ENCODE measurements at places on chromosomes 5 and 9.

DNA sequence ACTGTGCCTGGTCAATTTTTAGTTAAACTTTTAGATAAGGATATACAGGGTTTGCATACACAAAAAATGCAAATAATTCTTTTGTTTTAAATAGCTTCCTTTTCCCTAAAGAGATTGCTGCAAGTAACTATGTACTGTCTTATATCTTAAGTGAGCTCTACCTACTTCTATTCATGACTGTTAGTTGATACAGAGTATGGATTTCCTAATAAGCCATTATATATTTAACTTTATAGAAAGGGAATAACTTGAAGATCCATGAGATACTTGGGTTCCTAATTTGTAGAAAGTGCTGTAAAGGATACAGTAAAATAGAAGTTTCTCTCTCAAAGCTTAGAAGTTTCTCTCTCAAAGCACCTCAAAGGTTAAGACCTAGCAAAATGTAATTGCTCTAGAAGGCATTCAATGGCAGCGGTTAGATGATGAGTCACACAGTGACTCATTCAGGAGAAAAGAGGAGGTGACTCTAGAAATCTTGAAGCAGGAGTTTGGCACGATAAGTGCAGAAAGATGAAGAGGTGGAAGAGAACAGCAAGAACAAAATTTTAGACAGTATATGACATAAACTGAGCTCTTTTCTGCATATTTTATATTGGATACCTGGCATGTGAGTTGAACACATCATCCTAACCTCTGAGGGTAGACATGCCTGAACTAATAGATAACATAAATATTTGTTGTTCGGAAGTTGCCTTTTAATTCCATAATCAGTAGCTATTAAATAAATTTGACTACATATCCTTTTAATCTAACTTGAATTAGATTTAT lies 5.5 kb upstream of the DNAJC21 start:
- peak; percentile 66 for DNase-seq

DNA sequence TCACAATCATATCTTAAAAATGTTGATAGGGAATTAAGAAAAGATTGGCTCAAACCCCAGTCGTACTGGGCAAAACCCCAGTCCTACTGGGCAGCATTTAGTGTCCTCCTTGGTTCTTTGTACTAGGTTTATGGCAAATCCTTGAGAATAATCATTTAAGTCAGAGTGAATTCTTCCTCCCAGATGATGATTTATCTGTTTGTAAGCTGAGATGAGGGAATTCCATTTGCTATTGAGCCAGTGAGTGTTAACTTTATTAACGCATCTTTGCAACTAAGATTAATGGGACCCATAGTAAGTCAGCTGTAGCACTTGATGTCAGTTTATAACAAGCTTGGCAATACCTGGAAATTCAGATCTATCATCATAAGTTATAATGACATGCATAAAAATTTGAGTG lies 821.8 kb upstream of the DMAC1 start:
- no peak for DNase-seq

- no peak for DNase-seq
Observed at GRCh38 chr5:8756498-8757084, 789.3 kb downstream of the SEMA5A start.

DNA sequence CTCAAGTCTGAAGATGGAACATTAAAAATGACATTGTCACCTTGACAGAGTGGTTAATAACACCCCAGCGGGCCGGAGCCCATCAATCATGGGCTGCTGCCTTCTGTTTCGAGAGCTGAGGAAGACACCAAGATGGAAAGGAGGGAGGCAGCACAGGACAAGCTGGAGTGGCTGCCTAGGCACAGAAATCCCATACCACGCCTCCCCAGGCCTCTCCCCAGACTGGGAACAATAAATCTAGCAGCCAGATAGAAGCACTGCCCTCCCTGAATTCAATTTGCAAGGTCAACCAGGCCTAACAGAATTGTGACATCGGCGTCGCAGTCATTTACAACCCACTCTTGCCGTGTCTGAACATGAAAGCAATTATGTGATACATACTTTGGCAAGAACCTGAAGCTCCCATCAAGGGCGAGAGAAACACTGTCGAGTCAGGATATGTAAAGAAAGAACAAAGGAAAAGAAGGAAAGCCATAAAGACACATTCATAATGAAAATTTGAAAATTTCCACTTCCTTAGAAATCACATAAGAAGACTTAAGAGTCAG lies 35.4 kb upstream of the ZNF354A start:
- no peak for DNase-seq

- DNase-seq = peak; percentile 66
Observed at GRCh38 chr9:69421908-69422801, 97.1 kb downstream of the ENTREP1 start.

DNA sequence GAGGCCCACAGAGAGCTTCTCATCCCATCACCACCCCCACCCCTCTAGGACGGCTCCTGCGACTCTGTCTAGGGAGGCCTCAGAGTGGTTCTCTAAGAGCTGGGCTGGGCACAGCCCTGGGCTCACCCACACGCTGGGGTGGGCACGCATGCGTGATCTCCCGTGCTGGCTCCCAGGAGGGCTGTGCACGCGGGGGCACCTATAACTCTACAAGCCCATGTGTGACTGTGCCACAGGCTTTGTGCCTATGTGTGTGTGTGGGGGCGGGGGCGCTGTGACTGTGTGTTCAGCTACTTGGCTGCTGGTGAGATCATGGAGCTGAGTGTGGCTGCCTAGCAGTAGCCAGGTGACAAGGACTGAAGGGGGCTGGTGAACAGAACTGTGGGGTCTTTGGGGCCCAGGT lies 32.2 kb downstream of the NDUFA8 start:
- no peak for DNase-seq

GRCh38 chr5:54415896-54416601 lies 39.5 kb upstream of the HSPB3 start:
- no peak for DNase-seq

DNA sequence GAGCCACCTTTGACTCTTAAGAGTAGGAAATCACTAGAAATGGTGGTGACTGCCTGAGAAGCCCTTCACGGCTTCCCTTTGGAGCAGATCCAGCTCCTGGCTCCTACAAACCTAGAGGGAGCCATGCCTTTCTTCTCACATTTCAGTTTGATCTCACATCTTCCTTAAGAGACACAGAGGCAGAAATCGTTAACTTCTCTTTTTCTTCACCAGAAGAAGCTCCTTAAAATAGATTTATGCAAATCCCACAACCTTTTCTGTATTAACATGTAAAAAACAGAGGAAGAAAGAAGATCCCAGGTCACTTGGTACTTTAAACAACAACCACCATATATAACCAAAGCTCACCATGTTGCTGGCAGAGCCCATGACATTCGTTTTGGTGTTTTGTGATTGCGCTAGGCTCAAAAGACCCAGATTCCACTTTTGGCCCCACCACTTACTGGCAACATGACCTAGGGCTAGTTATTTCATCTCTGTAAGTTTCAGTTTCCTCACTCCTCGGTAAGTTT lies 29.6 kb downstream of the PAX5 start:
- DNase-seq = no peak

- DNase-seq = no peak
Observed at GRCh38 chr9:124663046-124663961, 107.8 kb downstream of the NR6A1 start.

GRCh38 chr5:71633255-71634155 lies 46.4 kb downstream of the MCCC2 start:
- DNase-seq = no peak

DNA sequence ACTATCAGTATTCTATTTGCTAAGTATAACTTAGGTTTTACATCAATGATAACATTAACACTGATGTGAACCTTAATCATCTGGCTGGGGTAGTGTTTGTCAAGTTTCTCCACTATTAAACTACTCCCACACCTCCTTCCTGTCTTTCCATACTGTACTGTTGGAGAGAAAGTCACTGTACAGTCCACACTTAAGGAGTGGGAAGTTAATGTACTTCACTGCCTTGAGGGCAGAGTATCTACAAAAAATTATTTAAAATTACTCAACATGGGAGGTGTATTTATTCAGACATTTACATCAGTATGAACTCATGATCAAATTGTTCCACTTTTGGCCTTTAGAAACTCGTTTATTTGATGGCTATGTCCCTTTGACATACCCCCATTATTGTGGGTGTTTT lies 11.9 kb downstream of the UHRF2 start:
- no peak for DNase-seq

GRCh38 chr5:135229679-135230132 lies 169.3 kb downstream of the MACROH2A1 start:
- no peak for DNase-seq

DNA sequence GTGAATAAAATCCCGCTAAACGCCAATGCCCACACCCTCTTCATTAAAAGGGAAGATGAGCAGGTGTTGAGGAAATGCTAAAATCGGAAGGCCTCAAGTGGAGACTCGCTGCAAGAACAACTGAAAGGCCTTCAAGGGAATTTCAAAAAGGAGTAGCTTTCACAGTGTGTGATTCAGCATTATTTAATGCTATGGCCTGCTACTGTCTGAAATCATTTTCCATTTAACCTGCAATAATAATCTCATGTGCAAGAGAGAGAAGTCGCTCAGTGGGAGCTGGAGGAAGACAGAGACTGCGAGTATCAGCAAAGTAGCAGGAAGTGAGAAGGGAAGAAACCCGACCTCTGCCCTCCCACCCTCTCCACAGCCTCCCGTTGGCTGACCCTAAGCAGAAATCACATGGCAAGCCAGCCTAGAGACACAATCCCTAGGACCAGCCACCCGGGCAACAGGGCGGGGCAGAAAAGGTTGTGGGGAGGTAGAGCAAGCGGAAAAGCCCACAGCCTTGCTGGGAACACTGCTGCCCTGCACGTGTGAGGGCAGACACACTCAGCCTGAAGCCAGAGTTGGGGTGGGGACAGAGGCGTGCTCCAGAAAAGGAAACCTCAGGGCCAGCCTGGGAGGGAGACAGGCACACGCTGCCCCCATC lies 39.9 kb upstream of the CTSL start:
- DNase-seq = peak; percentile 93

DNA sequence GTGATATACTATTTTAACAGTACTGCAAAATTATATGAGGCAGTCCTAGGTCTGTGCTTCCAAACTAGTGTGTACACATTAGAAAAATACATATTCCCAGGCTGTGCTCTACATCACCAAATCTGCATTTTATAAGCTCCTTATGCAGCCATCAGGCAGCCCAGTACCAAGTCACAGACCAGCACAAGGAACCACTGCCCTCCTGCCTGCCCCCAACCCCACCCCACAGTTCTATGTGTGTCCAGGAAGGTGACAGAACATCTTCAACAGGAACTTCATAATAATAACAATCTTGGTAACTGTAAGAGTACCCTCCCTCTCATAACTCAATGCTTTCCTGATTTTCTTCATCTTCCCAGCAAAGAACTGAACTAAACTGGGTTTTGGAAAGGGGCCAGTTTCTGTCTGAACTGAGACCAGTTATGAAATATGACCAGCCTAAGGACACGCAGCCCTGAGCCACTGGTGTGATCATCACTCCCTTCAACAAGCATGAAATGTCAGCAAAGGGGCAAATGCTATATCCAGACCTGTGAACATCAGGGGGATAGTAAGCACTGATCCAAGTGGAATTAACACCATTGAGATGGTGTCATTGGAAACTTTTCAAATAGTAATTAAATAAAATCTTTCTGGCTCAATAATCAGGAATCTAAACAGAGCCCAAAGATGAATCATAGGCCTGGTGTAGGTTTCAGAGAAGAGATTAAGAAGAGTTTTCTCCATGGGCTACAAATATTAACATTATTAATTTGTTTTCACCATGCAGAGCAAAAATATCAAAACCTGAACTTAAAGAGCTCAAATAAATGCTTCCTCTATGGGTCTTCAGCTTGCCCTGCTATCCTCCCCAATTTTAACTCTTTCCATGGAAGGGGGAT lies 82.1 kb downstream of the DPYSL3 start:
- peak; percentile 25 for DNase-seq

GRCh38 chr9:34989946-34990635 lies 546 bp downstream of the DNAJB5 start:
- DNase-seq = peak; percentile 72

- DNase-seq = no peak
Observed at GRCh38 chr9:72476617-72477437, 44.6 kb upstream of the TMC1 start.

- DNase-seq = no peak
Observed at GRCh38 chr5:34717426-34718327, 61.5 kb downstream of the RAI14 start.

DNA sequence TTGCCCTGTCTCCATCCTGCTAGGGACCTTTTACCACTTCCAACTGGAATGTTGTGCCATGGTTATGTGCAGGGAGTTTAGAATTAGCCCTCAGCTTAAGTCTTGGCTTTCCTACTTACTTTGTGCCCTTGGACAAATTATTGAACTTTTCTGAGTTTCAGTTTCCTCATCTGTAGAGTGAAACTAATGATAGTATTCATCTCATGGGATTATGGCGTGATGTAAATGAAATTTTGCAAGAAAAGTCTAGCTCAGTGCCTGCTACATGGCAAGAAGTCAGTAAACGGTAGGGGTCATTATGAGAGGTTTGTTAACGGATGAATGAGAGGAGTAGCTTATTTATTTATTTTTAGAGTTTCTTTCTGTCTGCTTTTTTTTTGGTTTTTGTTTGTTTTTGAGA lies 1.8 kb downstream of the MVB12B start:
- DNase-seq = no peak

All from suppressor macrophage (primary cell).